ENCODE measurements at places on chromosomes 3 and 15. TPM values are rescaled to one million over a fixed set of nuclear protein-coding genes. Genes with fewer than 3 reads are reported as not detected.

DLL4 gene
- total RNA-seq: 43.9 TPM

CLDN16 gene
- not detected for total RNA-seq

CCNB2 gene
- 30.1 TPM for total RNA-seq

GRCh38 chr3:152356870-152357276 lies 88.1 kb downstream of the MBNL1 start:
- no peak for DNase-seq

DNA sequence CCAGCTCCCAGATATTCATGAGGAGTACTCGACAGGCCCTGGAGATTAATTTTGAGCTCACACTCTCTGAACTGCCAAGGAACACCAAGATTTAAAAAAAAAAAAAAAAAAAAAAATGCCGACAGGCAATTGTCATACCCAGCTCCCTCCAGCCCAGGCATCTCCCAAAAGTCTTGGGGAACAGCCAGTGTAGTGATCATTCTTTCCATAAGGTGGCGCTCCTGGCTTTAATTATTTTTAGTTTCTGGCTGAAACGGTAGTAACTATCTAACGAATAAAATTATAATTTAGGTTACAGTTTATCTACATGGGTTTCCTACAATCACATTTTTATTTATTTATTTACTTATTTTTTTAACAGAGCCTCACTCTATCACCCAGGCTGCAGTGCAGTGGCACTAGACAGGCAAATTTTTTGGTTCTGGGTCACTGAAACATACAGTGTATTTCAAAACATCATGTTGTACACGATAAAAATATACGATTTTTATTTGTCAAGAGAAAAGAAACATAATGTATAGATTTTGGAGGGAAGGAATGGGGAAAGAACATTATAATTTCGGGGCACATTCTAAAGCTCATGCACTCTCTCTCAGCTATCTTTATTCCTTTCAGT lies 157.3 kb downstream of the ADAMTS9 start:
- DNase-seq: no peak

GRCh38 chr15:83846847-83847246 lies 192.9 kb downstream of the ADAMTSL3 start:
- DNase-seq: no peak

DNA sequence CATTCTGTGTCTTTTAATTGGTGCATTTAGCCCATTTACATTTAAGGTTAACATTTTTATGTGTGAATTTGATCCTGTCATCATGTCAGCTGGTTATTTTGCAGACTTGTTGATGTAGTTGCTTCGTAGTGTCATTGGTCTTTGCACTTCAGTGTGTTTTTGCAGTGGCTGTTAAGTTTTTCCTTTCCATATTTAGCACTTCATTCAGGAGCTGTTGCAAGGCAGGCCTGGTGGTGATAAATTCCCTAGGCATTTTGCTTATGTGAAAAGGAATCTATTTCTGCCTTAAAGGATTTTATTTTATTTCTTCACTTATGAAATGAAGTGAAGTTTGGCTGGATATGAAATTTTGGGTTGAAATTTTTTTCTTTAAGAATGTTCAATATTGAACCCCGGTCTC lies 70.2 kb upstream of the CD96 start:
- no peak for DNase-seq

GRCh38 chr3:53545996-53546359 lies 51.6 kb downstream of the CACNA1D start:
- no peak for DNase-seq

- no peak for DNase-seq
These were observed 317.3 kb upstream of the WNT5A start for GRCh38 chr3:55804170-55805095.

- no peak for DNase-seq
These were observed 80.3 kb downstream of the STAG1 start for GRCh38 chr3:136671921-136672320.

DNA sequence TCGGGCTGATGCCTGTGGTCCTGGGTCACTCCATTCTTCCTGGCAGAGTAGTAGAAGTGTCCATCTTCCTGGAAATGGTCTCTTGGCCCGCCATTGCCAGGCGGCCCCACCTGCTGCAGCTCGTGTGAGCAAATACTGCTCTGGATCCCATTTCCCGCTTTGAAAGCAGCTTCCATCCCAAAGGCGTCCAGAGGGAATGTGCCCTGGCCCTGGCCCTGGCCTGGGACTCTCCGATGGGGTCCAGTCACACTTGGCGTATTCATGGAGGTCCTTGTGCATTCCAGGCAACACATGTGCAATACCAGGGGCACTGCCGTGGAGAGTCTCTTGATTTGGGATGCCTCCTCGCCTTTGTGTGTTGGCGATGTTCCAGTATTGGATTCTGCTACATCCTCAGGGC lies 111.1 kb downstream of the SNRPN start:
- DNase-seq: no peak

Measured in pulmonary artery endothelial cell (primary cell).